M059J (cell line): ENCODE measurements at places on chromosomes 7 and 10. TPM values are rescaled to one million over a fixed set of nuclear protein-coding genes. Genes with fewer than 3 reads are reported as not detected.

DNA sequence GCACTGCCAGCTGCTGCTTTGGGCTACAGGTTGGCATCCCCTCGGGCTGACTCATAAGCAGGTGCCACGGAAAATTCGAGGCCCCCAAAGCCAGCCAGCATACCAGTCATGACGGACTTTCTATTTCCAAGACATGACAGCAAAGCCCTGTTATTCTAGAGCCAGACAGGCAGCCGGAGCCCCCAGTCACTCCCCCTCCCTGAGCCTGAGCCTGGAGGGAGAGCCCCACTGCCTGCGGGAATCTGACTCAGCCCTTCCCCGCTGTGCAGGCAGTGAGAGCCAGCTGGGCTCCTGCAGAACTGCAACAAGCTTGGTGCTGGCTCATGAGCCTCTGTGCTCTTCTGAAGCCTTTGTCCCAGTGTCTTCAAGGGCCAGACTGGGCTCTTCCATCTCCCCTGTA is 15.8 kb downstream of the BTBD16 start:
- DNase-seq: peak; percentile 83

DNA sequence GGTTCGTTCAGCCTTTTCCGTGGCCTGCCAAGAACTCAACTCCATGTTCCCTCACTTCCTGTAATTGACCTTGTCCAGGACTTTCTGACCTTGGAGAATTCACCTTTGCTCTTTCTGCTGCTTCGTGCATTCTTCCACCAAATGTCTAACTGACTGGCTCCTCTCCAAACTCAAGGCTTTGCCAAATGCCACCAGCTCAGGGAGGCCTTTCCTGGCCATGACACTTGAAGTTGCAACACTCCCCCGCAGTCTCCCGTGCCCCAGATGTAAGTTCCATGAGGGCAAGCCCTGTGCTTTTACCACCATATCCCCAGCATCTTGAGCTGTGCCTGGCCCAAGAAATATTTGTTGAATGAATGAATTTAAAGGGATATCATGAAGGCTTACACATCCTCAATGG is 238.4 kb downstream of the ARHGAP21 start:
- no peak for DNase-seq

Gene NUPR2
- not detected in 2 replicates for total RNA-seq

Gene ATOH7
- 0.07 TPM in 1 of 2 replicates, not detected in the other for total RNA-seq
